ENCODE measurements at places on chromosomes 2 and 18. TPM values are rescaled to one million over a fixed set of nuclear protein-coding genes. Genes with fewer than 3 reads are reported as not detected.

DNA sequence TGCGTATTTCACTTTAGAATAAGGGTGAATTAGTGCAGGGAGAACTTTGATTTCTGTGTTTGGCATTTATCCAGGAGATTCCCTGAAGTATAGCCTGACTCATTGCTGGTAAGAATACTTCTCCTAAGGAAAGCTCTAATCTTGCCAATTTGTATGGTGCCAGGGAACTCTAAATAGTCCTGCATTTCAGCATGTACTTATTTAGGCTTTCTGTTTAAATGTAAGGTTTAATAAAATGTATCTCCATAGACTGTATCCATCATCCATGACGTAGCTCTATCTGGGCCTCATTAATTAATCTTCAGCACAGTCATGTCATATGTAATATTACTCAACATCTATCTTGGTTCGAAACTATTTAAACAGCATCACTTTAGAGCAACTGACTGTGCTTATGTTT, 127.7 kb downstream of the DOK6 start:
- no peaks in the 10 kb centered on the region for H3K4me1 ChIP-seq
- DNase-seq: no peak
- no peak overlapping the region for H3K4me3 ChIP-seq
- H3K36me3 ChIP-seq: no peaks in the 10 kb centered on the region
- H3K27me3 ChIP-seq: no peaks in the 10 kb centered on the region

Gene SCG2
- 0.13 TPM for total RNA-seq

- DNase-seq: no peak
- H3K27me3 ChIP-seq: no peaks in the 10 kb centered on the region
- no peak overlapping the region for H3K4me3 ChIP-seq
- H3K4me1 ChIP-seq: peaks cover 28% of the 10 kb centered on the region
Measured at GRCh38 chr2:235951493-235951892, 216.7 kb downstream of the GBX2 start.

DNA sequence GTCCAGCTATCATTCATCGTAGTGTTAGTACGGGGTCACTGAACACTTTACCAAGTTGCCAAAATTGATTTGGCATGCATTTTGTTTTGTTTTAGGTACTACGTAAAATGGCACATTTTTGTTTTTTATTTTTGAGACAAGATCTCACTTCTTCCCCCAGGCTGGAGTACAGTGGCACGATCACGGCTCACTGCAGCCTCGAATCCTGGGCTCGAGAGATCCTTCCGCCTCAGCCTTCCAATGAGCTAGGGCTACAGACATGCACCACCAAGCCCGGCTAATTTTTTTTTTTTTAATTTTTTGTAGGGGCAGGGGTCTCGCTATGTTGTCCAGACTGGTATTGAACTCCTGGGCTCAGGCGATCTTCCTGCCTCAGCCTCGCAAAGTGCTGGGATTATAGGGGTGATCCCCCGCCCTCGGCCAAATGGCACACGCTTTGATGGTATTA, 786 bp downstream of the TAF1B start:
- H3K27ac ChIP-seq: peak overlapping the region; percentile 75
- peaks cover 17% of the 10 kb centered on the region for H3K36me3 ChIP-seq
- H3K4me3 ChIP-seq: peak overlapping the region; percentile 78
- H3K4me1 ChIP-seq: peaks cover 13% of the 10 kb centered on the region
- DNase-seq: no peak
- no peaks in the 10 kb centered on the region for H3K27me3 ChIP-seq

GRCh38 chr18:13159579-13159978, 59.0 kb upstream of the LDLRAD4 start:
- H3K4me1 ChIP-seq: no peaks in the 10 kb centered on the region
- H3K36me3 ChIP-seq: no peaks in the 10 kb centered on the region
- H3K27me3 ChIP-seq: no peaks in the 10 kb centered on the region
- no peak overlapping the region for H3K27ac ChIP-seq
- no peak overlapping the region for H3K4me3 ChIP-seq
